NCI-H510A treated with DMSO at 0.1 percent for 48 hours (cell line): ENCODE measurements at places on chromosomes 7 and 10.
A peak's percentile ranks its signal among the peaks of the same experiment; 100 is the strongest.

GRCh38 chr7:21305455-21306235 is 122.2 kb upstream of the SP4 start:
- no peak for DNase-seq

DNA sequence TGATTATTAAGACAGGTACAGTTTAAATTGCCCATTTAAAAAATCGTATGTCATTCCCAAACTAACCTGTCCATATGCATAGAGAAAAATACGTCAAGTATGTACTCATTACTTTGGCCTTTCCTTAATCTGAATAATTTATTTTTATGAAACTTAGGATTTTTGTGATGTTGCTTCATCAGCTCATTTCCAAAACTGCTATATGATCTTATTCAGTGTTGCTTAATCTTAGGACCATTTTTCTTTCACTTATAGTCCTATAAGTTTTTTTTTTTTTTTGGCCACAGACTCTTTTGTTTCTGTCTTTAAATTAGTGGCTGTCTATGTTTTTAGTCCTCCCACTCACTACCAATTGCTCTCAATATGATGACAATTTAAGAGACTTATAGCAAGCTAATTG is 345.1 kb downstream of the PHTF2 start:
- no peak for DNase-seq

GRCh38 chr10:122348935-122349361 is 25.6 kb upstream of the PLEKHA1 start:
- peak; percentile 70 for DNase-seq

GRCh38 chr10:17238445-17239291 is 10.6 kb downstream of the VIM start:
- no peak for DNase-seq

DNA sequence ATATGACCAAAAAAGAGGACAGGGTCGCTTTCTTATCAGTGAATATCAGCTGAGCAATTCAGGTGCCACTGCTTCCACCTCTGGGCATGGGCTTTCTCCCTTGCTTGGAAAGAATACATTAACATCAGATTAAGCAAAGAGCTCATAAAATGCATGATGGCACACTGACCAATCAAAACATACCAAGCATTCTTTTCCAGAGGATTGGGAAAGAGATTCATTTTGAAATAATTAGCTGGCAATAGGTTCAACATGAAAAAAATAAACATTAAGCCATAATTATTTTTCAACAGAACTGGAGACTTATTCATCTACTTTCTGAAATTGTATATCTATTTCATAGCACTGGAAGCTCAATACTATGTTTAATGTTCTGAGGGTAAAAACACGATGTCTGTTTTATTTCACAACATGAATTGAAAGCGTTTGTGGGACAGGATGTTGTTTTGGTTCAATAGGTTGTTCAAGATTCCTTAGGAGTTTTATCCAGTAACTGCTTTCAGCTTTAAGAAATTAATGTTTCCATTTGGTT is 53.2 kb downstream of the TFAM start:
- DNase-seq = no peak

DNA sequence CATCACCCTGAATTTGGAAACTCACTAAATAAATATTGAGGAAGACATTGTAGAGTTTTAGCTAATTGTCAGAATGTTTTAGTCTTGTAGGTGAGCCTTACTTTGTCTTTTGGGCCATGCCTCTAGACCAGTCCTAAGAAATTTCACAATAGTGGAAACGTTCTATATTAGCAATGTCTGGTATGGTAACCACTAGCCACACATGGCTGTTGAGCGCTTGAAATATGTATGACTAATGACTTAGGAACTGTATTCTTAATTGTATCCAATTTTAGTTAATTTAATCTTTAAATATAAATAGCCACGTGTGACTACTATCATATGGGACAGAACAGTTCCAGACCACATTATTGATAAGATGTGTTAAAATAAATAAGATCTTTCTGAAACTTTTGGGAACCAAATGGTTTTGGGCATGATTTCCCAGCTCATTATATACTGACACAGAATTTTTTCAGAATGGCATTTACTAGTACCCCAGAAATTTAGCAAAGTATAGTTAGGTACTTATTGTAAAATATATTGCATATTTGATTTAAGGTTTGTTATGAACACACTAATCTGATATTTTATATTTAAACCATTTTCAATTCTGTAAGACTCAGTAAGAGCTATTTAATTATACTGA is 95.0 kb downstream of the VPS50 start:
- no peak for DNase-seq

DNA sequence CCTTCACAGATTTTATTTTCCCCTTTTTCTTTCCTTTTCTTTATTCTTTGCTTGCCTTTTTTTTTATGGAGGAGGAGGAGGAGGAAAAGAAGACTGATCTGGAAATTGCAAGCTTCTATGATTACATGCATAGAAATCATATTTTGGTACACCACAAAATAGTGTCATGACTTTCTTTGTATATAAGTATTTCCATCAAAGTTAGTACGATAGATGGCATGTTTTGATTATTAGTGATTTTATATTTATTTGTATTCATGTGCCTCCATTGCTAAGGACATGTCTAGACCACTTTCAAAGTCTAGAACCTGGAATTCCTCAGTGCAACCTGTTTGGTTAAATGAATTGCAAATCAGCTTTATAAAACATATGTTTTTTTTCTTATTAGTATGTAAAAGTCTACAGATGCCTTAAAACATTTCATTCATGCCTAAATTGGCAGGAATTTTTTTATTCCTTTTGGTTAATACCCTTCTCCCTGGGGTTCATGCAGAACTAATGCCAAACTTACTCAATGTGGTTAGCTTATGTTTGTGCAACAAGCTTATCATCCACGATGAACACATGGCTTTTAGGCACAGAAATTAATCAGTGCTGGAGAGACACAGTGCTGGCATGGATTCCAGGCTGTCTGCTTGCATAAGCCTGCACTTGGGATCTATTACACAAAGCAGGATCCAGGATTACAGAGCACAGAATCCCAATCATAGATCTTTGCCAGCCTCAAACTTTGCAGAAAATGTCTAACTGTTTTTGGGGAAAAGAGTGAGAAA is 213.1 kb downstream of the CHRM2 start:
- DNase-seq = no peak

- no peak for DNase-seq
Observed at GRCh38 chr10:88408096-88408495, 175.0 kb downstream of the RNLS start.

DNA sequence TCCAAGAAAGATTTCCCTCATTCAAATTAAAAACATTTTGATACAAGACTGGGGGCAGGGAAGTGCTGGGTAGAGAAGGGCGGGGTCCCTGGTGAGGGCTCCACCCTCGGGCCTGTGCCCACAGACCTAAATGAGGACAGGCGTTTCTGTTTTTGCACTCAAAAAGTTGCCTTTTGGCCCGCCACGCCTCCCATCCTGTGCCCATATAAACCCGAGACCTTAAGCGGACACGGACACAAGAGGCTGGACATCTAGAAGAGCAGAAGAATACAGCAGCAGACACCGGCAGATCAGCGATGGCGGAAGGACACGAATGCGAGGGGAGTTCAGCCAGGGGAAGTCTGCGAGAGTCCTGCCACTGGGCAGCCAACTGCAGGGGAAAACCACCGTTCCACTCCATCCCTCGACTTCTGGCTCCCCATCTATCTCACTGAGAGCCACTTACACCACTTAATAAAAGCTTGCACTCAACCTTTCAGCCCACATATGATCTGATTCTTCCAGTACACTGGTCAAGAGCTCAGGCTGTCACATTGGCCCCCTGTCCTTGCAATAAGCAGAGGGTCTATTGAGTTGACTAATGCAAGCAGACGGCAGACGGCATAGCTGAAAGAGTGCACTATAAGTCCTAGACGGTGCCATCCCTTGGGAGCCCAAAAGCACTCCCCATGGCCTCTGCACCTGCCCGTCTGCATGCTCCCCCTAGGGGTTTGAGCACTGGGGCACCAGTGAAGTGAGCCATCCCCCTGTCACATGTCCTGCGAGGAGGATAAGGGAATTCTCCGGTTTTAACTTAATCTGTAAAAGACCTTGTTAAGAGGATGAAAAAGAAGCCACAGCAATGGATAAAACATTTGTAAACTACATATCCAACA is 181.8 kb upstream of the PRSS1 start:
- DNase-seq = no peak

GRCh38 chr7:44881066-44881600 is 4.2 kb downstream of the PURB start:
- DNase-seq = no peak

GRCh38 chr7:101352920-101353308 is 9.8 kb upstream of the COL26A1 start:
- no peak for DNase-seq

GRCh38 chr10:42933448-42934340 is 143.2 kb upstream of the RET start:
- peak; percentile 58 for DNase-seq

DNA sequence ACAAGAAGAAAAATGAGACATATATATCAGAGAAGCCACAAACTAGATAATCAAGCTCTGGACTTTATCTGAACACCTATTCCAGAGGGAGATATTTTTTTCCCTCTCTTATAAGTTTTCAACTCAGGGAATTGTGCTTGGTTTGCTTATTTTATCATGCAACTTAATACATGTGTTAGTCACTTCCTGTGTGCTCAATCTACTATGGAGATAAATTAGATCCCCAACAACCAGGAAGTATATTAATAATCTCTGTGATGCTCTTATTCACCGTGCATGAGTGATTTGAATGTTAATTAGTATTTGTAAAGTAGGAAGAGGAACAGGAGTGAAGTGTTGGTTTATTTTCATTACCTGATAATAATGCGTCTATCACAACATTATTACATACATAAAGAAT is 38.8 kb upstream of the ZNF365 start:
- peak; percentile 0 for DNase-seq

DNA sequence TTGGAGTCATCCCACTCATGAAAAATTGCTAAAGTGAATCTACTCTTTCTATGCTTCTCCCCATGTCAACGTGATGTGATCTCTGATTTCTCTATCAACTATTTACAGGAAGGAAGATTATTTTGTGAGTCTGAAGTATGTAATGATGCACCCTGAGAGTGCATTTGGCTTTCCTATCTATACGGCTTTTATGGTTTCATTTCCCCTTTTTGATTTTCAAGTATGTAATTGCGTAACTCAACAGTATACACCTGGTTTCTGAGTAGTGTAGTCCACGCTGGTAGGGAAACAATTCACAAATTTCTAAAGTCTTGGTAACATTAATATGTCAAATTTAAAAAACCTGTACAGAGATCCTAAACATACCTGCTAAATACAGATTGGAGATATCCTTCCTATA is 194.7 kb upstream of the SEMA3A start:
- DNase-seq = peak; percentile 21

GRCh38 chr10:4176500-4177281 is 391.7 kb upstream of the KLF6 start:
- no peak for DNase-seq

- no peak for DNase-seq
Observed at GRCh38 chr7:75776295-75776971, 4.4 kb upstream of the CCL26 start.

DNA sequence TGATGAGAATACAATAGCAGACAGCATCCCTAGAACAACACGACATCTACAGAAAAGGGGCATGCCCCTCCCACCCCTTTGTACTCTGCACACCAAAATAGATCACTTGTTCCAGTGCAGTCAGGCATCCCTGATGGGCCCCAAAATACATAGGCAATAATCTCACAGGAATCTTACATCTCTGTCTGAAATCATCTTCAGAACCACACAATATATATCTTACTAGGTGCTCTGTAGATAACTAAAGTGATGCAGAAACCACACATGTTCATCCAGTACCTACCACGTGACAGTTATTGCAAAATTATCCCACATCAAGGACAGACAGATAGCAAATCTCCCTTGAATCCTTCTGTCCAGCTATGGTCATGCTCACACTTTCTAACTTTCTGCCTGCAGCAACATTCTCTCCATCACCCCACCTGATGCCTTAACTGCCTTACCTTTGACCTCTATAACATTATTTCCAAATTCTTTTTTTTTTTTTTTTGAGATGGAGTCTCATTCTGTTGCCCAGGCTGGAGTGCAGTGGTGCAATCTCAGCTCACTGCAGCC is 30.7 kb downstream of the ST8SIA6 start:
- DNase-seq = no peak

DNA sequence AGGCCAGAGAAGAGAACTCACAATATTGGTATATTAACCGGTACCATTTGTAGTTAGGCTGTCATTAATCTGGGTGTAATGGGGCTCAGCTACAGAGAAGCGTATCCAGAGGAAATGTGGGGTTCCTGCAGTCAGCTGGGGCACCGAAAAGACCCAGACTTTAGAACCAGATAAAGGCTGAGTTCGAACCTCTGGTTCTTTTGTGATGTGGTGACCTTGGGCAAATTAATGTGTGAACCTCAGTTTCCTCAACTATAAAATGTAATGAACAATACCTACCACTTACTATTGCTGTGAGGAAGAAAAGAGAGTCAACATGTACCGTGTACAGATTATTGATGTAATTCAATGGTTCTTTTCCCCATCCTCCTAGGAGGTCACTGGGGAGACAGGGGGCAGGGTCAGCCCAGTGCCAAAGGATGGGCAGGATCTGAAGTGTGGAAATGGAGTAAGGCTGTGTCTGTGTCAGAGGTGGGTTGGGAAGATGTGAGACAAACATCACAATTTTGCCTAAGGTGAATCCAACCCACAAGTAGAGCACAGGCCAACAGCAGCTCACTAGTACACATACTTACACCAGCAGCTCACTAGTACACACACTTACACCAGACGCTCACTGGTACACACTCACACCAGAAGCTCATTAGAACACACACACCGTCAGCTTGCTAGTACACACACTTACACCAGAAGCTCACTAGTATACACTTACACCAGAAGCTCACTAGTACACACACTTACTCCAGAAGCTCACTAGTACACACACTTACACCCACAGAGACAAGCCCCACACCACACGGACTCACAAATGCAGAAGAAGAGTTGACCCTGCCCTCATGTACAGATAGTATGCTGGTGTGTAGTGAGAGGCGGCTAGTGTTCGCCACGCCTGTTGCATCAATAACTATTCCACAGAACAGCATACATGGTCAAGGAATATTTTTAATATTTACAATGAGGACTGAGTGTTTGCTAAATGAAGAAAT is 28.0 kb downstream of the PRSS2 start:
- DNase-seq = no peak

DNA sequence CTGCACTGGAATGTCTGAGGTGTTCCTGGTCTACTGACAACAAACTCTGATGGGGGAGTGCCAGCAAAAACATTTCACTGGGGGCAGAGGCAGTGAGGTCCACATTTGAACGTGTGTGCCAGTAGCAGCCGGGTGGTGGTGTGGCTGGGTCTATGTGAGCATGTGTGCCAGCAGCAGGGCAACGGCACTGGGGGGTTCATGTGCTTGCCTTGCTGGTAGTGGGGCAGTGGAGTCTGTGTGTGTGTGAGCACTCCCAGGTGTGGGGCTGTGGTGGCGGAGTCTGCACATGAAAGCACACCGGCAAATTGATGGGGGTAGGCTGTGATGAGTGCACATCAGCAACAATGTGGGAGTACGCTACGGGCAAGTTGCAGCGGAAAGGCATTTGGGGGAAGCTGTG is 49.4 kb upstream of the SORCS1 start:
- no peak for DNase-seq

- DNase-seq = no peak
Observed at GRCh38 chr7:114889646-114890285, 32.1 kb upstream of the MDFIC start.

- no peak for DNase-seq
Observed at GRCh38 chr10:75969031-75969430, 537.6 kb downstream of the LRMDA start.

GRCh38 chr7:46165276-46165675 is 244.2 kb upstream of the IGFBP3 start:
- DNase-seq = no peak
